ENCODE measurements at places on chromosomes 5 and 9. TPM values are rescaled to one million over a fixed set of nuclear protein-coding genes. Genes with fewer than 3 reads are reported as not detected.

FER gene
- 14.4 TPM for total RNA-seq

LCNL1 gene
- not detected for total RNA-seq

B4GALT1 gene
- 52.5 TPM for total RNA-seq

FGF10 gene
- not detected for total RNA-seq

IL5 gene
- total RNA-seq = not detected

IFNA21 gene
- not detected for total RNA-seq

CHSY3 gene
- total RNA-seq = 8.4 TPM

ZER1 gene
- total RNA-seq = 12.5 TPM

ZFP2 gene
- 0.35 TPM for total RNA-seq

PLPP1 gene
- total RNA-seq = 28.3 TPM

BAG1 gene
- 33.3 TPM for total RNA-seq

ELOVL7 gene
- 2.0 TPM for total RNA-seq

SUSD3 gene
- 0.27 TPM for total RNA-seq

ST6GALNAC4 gene
- total RNA-seq = 36.2 TPM

SNCAIP gene
- 0.12 TPM for total RNA-seq

Data from NCI-H460 (cell line).